ENCODE measurements at places on chromosomes 11 and 22.

GRCh38 chr11:62172294-62172693, 17.7 kb upstream of the SCGB1D1 start:
- DNase-seq, result no peak

DNA sequence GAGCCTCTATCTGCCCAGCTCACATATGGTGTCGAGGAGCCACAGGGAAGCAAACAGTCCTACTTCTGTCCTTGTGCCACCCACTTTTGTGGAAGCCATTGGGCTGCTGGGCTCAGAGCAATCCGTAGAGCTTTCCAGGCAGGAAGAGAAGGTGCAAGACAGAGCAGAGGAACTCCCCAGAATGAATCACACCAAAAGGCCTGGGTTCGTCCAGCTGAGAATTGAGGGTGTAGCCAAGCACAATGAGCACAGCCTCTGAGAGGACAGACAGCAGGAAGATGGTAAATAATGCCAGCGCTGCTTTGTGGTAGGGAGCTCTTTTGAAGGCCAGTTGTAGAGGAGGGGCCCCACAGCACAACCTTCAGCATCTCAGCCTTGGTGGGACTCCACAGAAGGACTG, 237.8 kb downstream of the GRIK4 start:
- DNase-seq, result no peak

GRCh38 chr11:64252003-64252872, 908 bp downstream of the PLCB3 start:
- no peak for DNase-seq

GRCh38 chr11:59437770-59438169, 1.5 kb downstream of the OR5A1 start:
- no peak for DNase-seq

DNA sequence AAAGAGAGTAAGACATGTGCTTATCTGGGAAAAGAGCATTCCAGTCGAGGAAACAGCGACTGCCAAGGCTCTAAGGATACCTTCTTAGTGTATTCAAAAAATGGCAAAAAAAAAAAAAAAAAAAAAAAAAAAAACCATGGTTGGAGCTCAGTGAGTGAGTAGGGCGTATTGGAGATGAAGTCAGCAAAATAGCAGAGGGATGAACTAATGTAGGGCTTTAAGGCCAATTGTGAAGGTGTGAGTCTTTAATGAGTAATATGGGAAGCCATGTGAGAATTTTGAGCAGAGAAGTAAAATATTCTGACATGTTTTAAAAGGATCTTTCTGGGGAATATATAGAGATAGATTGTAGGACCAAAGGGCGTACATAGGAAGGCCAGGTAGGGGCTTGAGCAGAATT, 498.6 kb upstream of the ISX start:
- no peak for DNase-seq

GRCh38 chr11:129637473-129637872, 178.2 kb upstream of the TMEM45B start:
- no peak for DNase-seq

DNA sequence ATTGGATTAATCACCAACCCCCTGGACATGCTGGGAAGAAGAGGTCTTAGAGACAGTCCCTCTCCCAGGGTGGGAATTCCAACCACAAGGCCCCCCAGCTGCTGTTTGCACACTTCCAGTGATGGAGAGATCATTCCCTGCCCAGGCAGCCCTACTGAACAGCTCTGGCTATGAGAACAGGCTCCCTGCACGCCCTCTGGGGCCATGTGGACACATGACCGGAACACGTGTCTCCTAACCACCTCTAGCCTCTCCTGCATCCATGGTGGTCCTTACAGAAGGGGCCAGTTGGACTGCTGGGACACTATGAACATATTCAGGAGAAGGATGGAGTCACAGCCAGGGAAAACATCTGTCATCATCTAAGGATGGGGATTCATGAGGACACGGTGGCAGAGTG, 196.2 kb downstream of the MN1 start:
- DNase-seq, result no peak

- DNase-seq, result no peak
These were observed 1.1 kb upstream of the MRGPRX4 start for GRCh38 chr11:18171377-18172000.

- DNase-seq, result no peak
These were observed 10.3 kb downstream of the PLAAT2 start for GRCh38 chr11:63552921-63553320.

DNA sequence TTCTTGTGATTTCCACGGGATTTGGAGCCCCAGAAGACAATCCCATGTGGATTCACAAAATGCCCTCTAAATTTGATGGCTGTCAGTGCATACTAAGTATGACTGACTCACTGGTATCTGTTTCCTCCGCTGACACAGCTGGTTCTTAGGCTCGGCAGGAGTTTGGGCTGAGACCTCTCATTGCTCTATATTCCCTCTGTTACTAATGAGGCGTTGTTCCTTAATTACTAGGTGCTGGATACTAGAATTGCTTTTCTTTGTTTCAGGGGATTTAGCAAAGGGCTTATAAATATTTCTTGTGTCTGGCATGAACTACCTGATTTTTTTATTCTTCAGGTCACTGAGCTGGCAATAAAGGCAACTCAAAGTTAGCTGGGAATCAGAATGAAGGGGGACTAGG, 53.2 kb upstream of the EHF start:
- DNase-seq, result no peak

GRCh38 chr11:2090172-2091111, 48.7 kb downstream of the IGF2 start:
- DNase-seq, result no peak

GRCh38 chr11:121749691-121750090, 296.9 kb upstream of the SORL1-AS1 start:
- no peak for DNase-seq

- no peak for DNase-seq
These were observed 2.9 kb downstream of the C1QTNF5 start for GRCh38 chr11:119337581-119338317.

- no peak for DNase-seq
These were observed 342.1 kb downstream of the CTTN start for GRCh38 chr11:70740488-70740851.

- no peak for DNase-seq
These were observed 19.3 kb downstream of the IL10RA start for GRCh38 chr11:118005224-118006152.

DNA sequence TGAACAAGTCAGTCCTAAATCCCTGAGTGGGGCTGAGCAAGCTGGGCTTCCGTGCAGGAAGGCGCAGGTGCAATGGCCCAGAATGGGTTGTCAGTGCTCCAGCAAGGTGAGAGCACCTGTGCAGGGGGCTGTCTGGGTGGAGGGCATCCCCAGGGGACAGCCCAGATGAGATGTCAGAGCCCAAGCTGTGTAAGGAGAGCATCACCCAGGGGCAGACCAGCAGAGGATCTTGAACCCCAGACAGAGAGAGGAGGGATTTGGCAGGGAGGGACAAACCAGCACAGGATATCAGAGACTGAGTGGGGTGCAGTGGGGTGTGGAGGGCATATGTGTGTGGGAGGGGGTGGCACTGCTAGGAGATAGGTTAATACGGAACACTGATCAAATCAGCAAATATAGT, 114.9 kb upstream of the TMEM45B start:
- DNase-seq, result no peak
